ENCODE measurements at places on chromosomes 6 and 20.

GRCh38 chr6:36793296-36793912 is 45.8 kb downstream of the CPNE5 start:
- no peak for DNase-seq

- no peak for DNase-seq
Measured at GRCh38 chr6:163285691-163286090, 128.8 kb upstream of the QKI start.

DNA sequence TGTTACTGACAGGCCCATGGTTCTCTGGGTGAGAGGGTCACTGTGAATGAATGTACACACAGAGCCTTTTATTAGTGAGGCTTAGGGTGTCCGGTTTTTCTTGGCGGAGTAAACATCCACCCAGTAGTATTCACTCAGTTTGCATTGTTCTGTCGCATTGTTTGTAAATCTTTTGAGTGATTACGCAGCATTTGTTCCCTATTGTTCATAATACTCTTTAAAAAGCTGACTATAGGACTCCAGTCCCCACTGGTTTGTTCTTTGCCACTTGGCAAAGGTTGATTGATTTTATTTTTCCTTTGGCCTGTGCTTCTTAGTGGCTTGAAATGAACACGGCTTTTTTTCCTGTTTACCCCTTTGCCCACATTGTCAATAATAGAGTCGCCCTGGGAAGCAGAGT is 130.1 kb upstream of the ESR1 start:
- no peak for DNase-seq

- DNase-seq = no peak
Measured at GRCh38 chr20:33837096-33837830, 26.1 kb downstream of the CHMP4B start.

GRCh38 chr20:42598581-42598980 is 591.1 kb downstream of the PTPRT start:
- DNase-seq = no peak

GRCh38 chr20:50126662-50127061 is 13.7 kb upstream of the UBE2V1 start:
- DNase-seq = no peak

DNA sequence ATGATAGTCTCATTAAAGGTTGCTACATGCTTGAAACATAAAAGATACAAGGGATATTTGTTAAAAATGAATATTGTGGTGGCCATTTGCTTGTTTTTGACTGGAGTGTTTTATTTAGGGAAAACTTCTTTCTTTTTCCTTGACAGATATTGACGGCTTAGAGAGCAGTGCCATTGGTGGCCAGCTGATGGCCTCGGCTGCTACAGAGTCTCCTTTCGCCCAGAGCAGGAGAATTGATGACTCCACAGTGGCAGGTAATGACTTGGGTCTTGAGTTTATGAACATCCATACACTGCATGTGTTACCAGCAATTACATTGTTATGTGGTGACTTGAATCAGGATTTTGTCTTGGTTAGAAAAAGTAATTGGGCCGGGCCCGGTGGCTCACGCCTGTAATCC is 67.5 kb upstream of the PBOV1 start:
- no peak for DNase-seq

DNA sequence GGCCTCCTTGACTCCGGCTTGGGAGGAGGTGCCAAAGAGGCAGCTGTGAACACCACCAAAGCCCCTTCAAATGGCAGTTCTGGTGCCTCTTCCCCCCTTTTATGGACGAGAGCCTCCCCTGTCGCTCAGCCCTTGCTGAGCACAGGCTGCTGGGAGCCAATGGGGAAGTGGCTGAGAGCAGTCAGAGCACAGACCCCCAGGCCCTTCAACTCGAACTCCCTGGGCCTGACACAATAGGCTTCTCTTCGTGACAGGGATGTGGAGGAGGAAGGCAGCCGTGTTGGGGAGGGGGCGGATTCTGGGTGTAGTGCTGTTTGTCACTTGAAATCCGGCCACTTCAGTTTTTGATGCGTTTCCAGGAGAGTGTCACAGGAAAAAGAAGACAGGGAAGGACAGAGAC is at the start of gene PDYN:
Gene PDYN (minus strand): TSS at position 73 of the 400 bp plus-strand sequence. CDS start 10,974 bp downstream, outside the sequence.
- DNase-seq = no peak

- no peak for DNase-seq
Measured at GRCh38 chr6:114659513-114659912, 316.7 kb upstream of the HS3ST5 start.

DNA sequence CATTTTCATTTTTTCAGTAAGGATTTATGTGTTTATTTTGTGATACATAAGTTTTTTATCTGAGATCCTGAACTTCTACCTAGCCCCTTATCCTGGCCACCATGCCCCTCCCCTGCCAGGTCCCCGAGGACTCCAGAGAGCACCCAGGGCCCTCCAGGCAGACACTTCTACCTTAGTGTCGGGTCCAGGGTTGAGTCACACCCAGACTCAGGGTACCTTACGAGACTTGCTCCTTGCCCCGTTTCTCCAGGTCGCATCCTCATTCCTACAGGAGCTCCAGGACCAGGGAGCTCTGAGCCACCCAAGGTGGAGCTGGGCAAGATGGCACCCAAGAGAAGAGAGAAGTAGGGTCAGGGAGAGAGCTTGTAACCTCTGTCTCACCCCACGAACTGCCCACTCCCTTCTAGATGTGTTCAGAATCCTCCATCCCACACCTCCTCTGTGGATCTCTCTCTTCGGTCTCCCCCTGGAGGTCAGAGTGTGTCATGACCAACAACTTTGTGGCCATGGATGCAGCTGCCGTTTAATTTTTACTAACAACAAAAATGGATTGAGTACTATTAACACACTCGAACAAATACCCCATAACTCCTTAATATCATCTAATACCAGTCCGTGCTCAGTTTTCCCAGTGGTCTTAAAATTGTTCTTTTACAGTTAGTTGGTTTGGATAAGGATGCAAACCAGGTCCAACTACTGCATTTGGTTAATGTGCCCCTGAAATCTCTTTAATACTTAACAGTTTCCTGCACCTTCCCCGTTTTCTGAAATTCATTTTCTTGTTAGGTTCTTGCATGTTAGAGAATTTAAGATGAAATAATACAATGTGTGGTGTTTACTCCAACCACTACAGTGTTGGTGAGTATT is 130.6 kb upstream of the INSM1 start:
- peak; percentile 40 for DNase-seq

DNA sequence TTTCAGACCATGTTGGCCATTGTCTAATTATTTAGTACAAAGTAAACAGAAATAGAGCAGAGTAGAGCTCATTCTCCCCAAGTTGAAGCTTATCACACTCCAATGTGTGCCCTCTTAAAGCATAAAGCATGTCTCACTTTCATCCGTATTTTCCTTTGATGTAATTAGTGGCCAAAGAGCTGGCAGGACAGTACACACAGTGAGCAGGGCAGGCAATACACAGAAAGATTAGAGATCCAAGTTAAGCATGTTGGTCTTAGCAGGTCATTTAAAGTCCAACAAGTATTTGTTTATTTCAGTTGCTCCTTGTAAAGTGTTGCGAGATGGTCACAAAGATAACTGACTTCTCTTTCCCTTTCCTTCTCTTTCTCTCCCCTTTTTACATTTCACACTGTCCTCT is 47.2 kb downstream of the RFX6 start:
- DNase-seq = no peak

- no peak for DNase-seq
Measured at GRCh38 chr6:157898169-157898568, 75.1 kb downstream of the SNX9 start.

GRCh38 chr6:70280400-70280853 is 22.5 kb downstream of the COL9A1 start:
- DNase-seq = no peak

GRCh38 chr6:35804996-35805736 is at the start of gene LHFPL5:
Gene LHFPL5, plus strand, starts transcription at chr6:35805352. Its CDS starts 319 bp downstream, at chr6:35805671.
- no peak for DNase-seq

DNA sequence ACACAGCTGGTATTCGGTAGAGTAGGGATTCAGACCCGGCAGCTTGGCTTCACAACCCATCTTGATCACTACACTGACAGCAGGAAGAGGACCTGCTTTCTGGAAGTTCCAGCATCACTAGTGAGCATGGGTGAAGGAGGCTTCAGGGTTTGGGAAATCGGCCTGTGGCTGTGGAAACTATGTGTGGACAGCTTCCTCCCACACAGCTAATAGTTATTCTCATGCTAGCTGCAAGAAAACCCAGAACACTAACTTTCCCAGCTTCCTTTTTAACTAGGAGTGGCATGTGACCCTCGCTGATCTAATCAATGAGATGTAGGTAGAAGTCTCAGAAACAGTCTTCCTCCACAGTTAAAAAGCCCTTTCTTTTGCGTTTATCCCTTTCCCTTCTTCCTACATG is 36.3 kb upstream of the SIRPA start:
- DNase-seq = no peak

- peak; percentile 56 for DNase-seq
Measured at GRCh38 chr6:36716476-36717093, 19.0 kb downstream of the RAB44 start.

GRCh38 chr6:13303668-13304017 is 24.7 kb downstream of the TBC1D7 start:
- peak; percentile 94 for DNase-seq

- DNase-seq = peak; percentile 86
Measured at GRCh38 chr20:35305682-35306556, 13.7 kb upstream of the FAM83C start.

DNA sequence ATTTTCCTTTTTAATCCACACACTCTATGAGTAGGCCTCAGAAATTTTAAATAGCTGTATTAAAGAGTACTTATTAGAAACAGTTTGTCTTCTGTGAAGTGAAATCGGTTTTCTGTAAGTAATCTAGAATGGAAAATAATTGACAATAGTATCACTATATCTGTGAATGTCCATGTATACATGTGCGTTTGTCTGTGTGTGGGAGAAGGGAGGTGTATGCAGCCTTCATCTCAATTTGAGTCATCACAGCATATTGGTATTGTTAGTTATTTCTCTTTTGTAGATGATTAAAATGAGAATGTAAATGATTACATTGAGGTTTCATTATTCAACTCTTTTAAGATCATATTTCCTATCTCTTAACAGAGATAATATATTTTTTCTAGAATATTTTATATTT is 206.0 kb downstream of the EYS start:
- no peak for DNase-seq

All from lower leg skin (tissue), 4 donors.